Fibroblast of pulmonary artery (primary cell): ENCODE measurements at places on chromosomes 6 and 20.

DNA sequence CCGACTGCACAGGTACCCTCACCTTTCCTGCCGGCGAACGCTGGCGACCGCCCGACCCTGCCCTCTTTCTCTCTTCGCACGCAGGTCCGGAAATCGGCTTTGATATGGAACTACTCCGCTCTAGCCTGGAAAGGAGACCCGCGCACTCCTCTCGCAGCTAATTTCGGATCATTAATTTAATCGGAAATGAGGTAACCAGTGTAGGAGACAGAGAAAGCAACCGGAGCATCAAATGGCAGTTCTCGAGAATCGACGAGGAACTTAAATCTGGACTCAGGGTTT, 949 bp upstream of the ATXN1 start:
- DNase-seq: no peak

DNA sequence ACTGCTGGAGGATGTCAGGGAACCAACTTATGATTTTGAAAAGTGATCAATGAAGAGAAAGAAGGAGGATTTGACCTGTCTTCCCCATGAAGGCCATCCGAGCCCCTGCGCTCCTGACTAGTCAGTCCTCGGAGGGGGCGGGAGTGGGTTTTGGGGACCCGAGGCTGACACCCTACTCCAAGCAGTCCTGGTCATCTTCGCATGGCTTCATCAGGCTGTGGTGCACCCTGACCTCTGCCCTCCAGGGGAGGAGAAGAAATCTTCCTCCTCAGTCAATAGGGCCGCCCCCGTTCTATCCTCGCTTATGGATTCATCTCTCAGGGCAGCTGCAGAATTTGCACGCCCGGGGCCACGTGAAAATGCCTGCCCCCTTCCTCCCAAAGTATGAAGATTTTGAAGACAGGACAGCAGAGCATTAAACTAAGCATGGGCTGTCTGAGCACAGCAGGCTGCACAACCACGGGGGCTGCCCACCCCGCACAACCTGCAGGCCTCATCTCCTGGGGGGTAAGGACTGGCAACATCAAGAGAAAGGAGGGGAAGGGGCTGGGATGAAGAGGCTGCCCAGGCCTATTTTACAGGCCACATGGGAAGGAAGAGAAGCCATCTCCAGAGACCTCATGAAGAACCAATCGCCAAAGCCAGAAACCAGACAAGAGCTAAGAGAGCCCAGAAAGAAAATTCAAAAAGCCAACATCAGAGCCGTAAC, 138.1 kb upstream of the PHACTR3 start:
- DNase-seq: no peak

DNA sequence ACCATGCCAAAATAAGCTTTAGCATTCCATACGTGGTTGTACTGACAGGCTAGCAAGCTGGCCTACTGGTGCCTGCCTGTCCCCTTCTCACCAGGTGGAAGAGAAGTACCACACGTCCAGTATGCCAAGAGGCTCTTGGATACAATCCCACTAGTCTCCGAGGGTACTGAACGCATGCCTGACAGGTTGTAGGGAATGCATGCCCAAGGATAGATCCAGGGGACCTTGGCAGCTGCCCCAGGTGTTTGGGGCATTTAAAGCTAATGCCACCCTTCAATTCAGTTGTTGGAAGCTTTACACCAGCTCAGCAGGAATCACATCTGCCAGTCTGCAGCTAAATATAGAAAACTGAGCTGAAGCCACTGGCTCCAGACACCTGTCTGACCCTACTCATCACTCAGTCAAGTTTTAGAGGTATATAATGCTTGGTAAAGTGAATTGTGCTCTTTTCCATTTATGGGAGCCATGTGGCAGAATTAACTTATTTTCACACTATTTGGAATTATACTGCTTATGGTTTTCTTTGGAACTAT, 4.9 kb downstream of the TUBB2B start:
- DNase-seq: no peak

GRCh38 chr20:20362774-20363433, 5.0 kb upstream of the INSM1 start:
- DNase-seq: no peak
